Lower lobe of right lung (tissue), 2 donors: ENCODE measurements at places on chromosomes 7 and 10. TPM values are rescaled to one million over a fixed set of nuclear protein-coding genes. Genes with fewer than 3 reads are reported as not detected.

Gene COL17A1
- 0.32 TPM for total RNA-seq

DNA sequence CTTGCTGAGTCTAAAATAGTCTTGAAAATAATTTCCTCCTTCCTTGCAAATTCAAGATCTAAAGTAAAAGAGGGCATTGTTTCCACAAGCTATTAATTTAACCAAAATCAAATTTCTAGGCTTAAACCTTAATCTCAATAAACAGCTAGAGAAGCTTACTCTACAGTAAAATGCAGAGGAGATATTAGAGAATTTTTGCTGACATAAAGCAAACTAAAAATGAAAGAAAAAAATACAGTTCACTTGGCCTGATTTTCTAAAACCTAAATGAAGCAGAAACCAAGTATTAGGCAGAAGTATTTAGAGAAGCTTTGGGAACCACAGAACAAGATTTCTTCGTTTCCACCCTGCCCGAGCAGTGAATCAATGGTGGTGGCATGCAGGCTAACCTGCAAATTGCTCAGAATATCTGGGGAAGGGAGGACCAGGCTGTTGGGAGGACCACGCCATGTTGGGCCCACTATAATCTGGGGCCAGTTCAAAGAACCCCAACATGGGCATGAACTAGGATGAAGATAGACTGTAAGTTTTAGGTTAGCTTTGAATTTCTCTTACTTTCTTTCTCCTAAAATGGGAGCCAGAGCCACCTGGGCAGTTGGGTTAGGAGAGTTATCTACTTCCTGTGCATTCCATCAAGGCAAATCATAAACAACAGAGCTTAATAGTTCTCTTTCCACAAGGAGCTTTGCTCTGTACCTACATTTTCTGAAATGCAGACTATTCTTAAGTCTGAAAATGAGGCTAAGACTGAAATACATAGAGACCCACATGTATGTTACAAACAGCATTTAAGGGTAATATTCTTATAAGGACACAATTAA, 4.1 kb downstream of the LAMB1 start:
- H3K27ac ChIP-seq: peak overlapping the region; percentile 38
- H3K27me3 ChIP-seq: peaks cover 28% of the 10 kb centered on the region
- peaks cover 3% of the 10 kb centered on the region for H3K36me3 ChIP-seq

- no peaks in the 10 kb centered on the region for H3K4me1 ChIP-seq
- no peak for DNase-seq
- no peak overlapping the region for H3K4me3 ChIP-seq
- peaks cover 19% of the 10 kb centered on the region for H3K27me3 ChIP-seq
Observed at GRCh38 chr7:154864523-154864891, 138.4 kb downstream of the PAXIP1 start.

DNA sequence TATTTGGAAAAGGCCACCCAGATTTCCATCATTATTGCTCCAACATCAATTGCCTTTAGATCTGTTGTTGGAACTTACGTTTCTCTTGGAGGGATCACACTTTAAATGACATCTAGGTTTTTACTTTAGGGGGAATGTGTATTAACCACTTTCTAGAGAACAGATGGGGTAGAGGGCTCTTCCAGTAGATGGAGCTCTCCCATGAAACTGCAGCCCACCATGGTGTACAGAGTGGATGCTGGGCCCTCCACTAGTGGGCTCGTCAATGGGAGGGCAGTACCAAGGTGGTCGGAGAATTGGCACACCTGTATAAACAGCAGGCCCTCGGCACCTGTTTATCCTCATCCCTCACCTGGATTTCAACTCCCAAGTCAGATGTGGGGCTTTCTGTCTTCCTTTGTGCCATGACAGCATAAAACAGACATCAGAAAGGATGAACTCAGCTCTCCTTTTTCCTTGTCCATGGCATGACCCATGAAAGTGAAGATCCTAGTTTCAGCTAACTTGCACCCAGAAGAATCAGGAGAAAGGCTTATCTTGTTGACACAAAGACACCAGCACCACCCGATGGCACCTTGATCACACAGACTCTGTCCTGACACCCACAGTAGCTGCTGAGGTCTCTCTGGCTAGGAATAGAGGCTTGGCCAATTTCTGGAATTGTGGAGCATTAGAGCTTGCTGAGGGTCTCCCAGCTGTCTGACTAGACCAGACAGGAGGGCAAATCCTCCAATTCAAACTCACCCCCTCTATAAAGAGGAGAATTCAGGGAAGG, 150.5 kb downstream of the CYP26A1 start:
- DNase-seq: no peak
- H3K4me1 ChIP-seq: no peaks in the 10 kb centered on the region
- H3K36me3 ChIP-seq: no peaks in the 10 kb centered on the region
- no peaks in the 10 kb centered on the region for H3K27me3 ChIP-seq

DNA sequence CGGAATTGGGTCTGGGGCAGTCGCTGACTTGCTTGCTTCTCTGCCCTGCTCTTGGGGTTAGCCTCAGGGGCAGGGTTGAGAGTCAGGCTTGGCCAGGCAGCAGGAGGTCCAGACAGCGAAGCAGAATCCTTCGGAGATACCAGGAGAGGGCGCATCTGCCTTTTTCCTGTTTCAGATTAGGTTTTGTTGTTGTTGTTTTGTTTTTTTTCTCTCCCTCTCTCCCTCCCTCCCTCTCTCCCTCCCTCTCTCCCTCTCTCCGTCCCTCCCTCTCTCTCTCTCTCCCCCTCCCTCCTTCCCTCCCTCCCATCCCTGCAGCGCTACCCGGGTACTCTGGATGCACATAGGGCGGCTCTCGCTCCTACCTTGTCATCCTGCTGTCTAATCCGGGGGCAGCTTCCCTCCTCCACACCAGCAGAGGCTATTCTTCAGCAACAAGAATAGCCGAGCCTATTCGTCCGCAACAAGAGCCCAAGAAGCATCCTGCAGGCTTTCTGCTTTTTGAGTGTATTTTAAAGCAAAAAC, 758 bp upstream of the OPTN start:
- H3K36me3 ChIP-seq: no peaks in the 10 kb centered on the region
- no peak for DNase-seq
- peaks cover 22% of the 10 kb centered on the region for H3K4me1 ChIP-seq
- peak overlapping the region; percentile 89 for H3K4me3 ChIP-seq
- peak overlapping the region; percentile 89 for H3K27ac ChIP-seq

DNA sequence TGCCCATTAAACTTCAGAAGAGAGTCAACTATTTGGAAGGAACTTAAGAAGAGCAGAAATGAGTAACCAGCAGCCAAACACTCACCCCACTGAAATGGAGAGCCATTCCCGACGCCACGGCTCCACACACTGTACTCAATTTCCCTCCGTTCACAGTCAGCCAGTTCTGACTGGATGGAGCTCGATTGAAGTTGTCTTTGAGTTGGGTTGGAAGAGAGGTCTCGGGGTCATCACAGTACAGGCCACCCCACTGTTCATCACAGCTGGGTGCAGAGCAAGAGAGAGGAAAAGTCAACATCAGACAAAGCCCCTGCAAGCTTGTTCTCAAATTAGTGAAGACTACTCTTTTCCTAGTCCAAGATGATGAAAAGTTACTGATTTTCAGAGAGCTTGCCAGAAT, 75.9 kb upstream of the SLC26A5 start:
- no peak overlapping the region for H3K27ac ChIP-seq
- H3K27me3 ChIP-seq: no peaks in the 10 kb centered on the region
- H3K36me3 ChIP-seq: no peaks in the 10 kb centered on the region

- peaks cover 100% of the 10 kb centered on the region for H3K36me3 ChIP-seq
- H3K4me1 ChIP-seq: peaks cover 5% of the 10 kb centered on the region
- H3K4me3 ChIP-seq: no peak overlapping the region
Observed at GRCh38 chr10:125727436-125727835, 7.9 kb downstream of the EDRF1 start.

DNA sequence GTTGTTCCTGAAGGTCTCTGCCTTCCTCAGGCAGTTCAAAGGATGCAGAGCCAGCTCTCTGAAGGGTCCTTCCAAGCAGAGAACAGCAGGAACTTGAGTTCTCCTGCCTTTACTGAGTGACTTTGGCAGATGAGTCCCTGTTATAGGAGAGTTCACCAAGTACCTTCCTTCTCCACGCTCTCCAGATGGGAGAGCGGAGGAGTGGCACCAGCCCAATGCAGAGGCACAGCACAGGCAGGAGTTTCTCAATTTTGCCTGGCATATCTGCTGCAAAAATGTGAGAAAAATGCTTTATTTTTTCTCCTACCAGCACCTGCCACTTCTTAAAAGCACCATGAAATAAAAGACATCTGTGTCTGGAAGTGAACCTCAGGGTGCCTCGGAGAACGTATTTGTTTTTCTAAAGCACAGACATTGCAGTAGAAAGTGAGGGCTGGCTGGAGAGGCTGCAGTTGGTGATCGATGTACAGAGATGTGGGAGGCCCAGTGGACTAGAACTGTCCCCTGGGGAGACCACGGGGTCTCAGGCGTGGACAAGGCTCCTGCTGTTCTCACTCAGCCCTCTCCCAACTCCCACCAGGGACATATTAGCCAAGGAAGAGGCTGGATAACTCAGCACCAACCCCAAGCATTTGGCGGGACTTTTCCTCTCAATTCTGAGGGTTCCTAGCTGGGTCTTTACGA, 174.5 kb downstream of the WDR37 start:
- H3K27me3 ChIP-seq: no peaks in the 10 kb centered on the region
- H3K27ac ChIP-seq: no peak overlapping the region
- no peak for DNase-seq
- no peak overlapping the region for H3K4me3 ChIP-seq
- no peaks in the 10 kb centered on the region for H3K4me1 ChIP-seq
- H3K36me3 ChIP-seq: no peaks in the 10 kb centered on the region
